ENCODE measurements at places on chromosomes 7 and 10.
A peak's percentile ranks its signal among the peaks of the same experiment; 100 is the strongest.

DNA sequence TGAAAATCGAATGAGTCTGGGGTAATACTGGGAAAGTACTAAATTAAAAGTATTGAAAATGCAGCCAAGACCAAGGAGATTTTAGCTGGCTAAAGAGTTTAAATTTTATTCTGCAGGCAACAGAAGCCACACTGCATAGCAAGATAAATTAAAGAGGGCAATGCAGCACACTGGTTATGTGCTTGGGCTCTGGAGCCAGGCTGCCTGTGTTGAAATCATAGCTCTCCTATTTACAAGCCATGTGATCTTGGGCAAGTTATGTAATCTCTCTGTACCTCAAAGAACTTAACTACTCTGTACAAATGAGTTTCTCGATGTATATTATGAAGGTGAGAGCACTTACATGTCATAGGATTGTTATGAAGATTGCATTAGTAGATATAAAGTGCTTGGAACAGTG, 9.9 kb downstream of the SLC25A13 start:
- peak; percentile 55 for DNase-seq
- H3K27ac ChIP-seq, result no peak overlapping the region
- H3K36me3 ChIP-seq, result no peaks in the 10 kb centered on the region

- H3K36me3 ChIP-seq, result no peaks in the 10 kb centered on the region
- H3K27ac ChIP-seq, result no peak overlapping the region
- H3K4me3 ChIP-seq, result no peak overlapping the region
- no peak for DNase-seq
- no peaks in the 10 kb centered on the region for H3K27me3 ChIP-seq
These were observed 201.4 kb downstream of the PCLO start for GRCh38 chr7:82961240-82961639.

DNA sequence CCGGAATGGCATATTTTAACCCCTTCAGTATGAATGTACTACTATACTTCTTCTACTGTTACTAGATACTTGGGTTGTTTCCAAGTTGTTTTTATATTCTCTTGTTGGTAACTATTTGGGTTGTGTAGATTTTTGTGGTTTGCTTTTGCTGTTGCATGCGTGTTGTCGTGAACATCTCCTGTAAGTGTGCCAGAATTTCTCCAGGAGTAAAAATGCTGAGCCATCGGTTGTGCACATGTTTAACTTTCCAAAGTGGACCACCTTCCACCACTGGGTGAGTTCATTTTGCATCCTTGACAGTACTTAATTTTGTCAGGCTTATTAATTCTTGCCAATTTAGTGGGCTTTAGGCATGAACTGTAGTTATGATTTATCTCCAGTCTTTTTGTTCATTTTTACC, 47.9 kb downstream of the CSGALNACT2 start:
- H3K27ac ChIP-seq, result no peak overlapping the region
- H3K4me1 ChIP-seq, result no peaks in the 10 kb centered on the region
- no peaks in the 10 kb centered on the region for H3K36me3 ChIP-seq

DNA sequence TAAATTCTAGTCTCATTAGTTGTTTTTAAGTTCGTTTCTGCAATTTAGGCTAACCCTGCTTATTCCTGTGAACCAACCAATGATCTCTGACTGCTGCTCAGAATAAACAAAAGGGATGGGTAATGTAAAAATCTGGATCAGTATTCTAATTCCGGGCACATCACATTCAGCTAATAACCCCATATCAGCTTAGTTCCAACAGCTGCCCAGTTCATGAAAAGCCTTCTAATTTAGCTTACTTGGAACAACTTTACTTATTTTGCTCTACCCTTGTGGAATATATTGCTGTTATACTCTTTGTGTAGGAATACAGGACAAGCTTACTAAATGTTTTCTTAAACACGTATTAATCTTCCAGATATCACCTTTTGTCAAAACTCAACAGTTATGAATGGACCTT, 3.6 kb upstream of the CFAP43 start:
- no peak overlapping the region for H3K27ac ChIP-seq
- no peaks in the 10 kb centered on the region for H3K4me1 ChIP-seq
- no peaks in the 10 kb centered on the region for H3K36me3 ChIP-seq
- no peak overlapping the region for H3K4me3 ChIP-seq

DNA sequence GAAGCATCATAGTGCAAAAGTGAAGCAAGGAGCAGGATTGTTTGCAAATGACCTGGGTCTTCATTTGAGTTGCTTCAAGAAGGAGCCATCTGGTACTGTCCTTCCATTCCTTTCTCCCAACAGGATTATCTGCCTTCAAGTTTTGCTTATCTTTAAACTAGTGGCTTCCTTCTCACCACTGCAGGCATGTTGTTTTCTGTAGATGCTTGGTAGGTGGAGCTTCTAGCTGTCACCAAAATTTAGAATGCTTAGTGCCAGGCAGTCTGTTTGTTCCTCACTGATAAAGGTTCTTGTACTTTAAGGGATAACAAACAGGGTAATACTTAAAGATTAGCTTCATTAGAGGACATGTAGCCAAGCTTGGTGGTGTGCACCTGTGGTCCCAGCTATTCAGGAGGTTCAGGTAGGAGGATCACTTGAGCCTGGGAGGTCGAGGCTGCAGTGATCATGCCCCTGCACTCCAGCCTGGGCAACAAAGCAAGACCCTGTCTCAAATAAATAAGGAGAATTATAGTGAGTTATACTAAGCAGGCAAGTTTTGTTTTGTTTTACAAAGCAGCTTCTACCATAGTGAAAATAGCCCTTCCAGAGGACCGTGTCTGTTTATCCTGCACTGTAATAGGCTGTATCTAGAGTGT, 5.7 kb downstream of the ARL5B start:
- H3K4me1 ChIP-seq, result peaks cover 39% of the 10 kb centered on the region
- no peak overlapping the region for H3K4me3 ChIP-seq
- no peak overlapping the region for H3K27ac ChIP-seq
- no peaks in the 10 kb centered on the region for H3K27me3 ChIP-seq

DNA sequence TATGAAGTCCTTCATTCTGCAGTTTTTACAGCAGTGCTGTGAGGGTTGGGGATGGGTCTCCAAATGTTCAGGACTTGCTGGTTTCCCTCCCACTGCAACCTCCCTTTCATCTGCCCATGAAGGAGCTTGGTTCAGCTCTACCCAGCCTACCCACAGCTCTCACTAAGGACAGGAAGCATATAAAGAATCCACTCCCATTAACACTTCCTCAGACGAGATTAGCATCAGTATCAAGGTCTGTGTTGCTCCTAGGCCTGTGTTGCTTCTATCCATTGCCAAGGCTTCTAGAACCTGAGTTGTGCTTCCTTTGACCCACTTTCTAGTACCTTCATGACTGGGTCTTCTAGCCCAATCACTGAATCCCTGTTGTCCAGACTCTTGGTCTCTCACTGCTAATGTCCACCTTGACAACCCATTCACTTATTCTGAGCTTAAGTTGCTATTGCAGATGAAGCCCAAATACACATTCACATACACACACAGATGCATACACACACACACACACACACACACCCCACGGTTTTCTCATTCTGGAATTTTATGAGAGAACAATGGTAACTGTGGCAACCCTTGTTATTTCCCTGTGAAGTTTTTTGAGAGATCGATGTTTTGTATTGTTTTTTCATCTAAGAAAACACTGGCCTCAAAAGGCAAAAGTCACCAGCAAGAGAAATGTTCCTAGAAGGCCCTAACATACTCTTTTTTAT, 248.1 kb downstream of the MTERF1 start:
- no peaks in the 10 kb centered on the region for H3K27me3 ChIP-seq
- H3K4me1 ChIP-seq, result no peaks in the 10 kb centered on the region
- H3K4me3 ChIP-seq, result no peak overlapping the region
- no peak overlapping the region for H3K27ac ChIP-seq

DNA sequence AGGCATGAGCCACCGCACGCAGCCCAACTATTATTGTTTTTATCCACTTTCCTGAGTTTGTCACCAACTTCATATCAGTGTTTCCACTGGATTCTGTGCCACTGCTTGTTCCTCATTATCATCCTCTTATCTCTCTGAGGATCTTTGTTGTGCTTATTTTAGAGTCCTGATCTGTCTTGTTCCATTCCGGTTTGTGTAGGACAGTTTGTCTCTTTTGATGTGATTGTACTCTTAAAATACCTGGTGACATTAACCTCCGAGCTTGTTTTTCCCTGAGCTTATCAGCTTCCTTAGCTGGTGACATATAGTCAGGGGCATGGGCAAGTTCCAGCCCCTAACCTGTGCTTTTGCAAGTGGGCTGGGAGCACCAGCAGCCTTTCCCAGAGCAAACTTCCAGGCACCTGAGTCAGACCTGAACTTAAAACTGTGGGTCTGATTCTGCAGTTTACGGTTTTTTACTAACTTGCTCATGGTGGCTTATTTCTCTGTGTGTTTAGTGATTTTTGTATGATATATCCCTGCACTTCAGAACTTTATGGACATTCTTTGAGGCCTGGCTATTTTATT, 23.1 kb upstream of the FMC1 start:
- H3K4me1 ChIP-seq, result no peaks in the 10 kb centered on the region
- no peak overlapping the region for H3K4me3 ChIP-seq
- DNase-seq, result no peak
- H3K27ac ChIP-seq, result peak overlapping the region; percentile 75
- no peaks in the 10 kb centered on the region for H3K27me3 ChIP-seq
- H3K36me3 ChIP-seq, result no peaks in the 10 kb centered on the region

GRCh38 chr10:12500381-12501303, 151.3 kb downstream of the CAMK1D start:
- peaks cover 34% of the 10 kb centered on the region for H3K4me1 ChIP-seq
- H3K27ac ChIP-seq, result peak overlapping the region; percentile 62
- no peaks in the 10 kb centered on the region for H3K27me3 ChIP-seq
- DNase-seq, result peak; percentile 55
- H3K4me3 ChIP-seq, result no peak overlapping the region

DNA sequence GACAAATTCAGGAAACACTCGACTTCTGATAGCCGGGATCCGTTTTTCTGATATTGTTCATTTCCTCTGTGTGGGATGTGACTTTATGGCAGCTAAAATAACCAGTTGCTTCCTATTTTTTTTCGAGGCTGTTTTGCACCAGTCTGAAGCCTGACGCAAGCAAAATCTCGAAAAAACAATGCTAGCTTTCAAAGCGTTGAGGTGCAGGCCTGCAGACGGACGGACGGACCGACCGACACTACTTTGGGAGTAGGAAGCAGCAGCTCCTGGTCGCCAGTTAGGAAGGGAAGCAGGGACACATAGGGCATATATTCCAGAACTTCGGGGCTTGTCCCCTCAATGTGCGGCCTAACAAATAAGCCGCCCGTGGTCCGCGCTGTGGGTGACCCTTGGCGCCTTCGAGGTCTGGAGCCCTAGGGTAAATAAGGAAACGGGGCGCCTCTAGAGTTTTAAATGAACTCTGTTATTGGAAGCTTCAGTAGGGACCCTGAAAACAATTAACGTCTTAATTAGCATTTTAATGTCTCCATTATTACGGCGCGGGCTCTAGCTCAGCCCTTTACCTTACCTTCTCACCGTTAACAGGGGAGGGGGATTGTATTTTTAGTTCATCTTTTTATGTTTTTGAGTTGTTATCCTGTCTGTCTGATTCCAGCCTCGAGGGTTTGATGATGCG, 1.3 kb downstream of the HHEX start:
- H3K4me3 ChIP-seq, result no peak overlapping the region
- no peak overlapping the region for H3K27ac ChIP-seq
- DNase-seq, result no peak
- H3K4me1 ChIP-seq, result peaks cover 14% of the 10 kb centered on the region
- H3K36me3 ChIP-seq, result no peaks in the 10 kb centered on the region

GRCh38 chr10:70174058-70174741, 3.9 kb upstream of the SAR1A start:
- H3K36me3 ChIP-seq, result no peaks in the 10 kb centered on the region
- H3K4me1 ChIP-seq, result no peaks in the 10 kb centered on the region
- no peaks in the 10 kb centered on the region for H3K27me3 ChIP-seq
- no peak for DNase-seq
- no peak overlapping the region for H3K4me3 ChIP-seq
- H3K27ac ChIP-seq, result no peak overlapping the region

DNA sequence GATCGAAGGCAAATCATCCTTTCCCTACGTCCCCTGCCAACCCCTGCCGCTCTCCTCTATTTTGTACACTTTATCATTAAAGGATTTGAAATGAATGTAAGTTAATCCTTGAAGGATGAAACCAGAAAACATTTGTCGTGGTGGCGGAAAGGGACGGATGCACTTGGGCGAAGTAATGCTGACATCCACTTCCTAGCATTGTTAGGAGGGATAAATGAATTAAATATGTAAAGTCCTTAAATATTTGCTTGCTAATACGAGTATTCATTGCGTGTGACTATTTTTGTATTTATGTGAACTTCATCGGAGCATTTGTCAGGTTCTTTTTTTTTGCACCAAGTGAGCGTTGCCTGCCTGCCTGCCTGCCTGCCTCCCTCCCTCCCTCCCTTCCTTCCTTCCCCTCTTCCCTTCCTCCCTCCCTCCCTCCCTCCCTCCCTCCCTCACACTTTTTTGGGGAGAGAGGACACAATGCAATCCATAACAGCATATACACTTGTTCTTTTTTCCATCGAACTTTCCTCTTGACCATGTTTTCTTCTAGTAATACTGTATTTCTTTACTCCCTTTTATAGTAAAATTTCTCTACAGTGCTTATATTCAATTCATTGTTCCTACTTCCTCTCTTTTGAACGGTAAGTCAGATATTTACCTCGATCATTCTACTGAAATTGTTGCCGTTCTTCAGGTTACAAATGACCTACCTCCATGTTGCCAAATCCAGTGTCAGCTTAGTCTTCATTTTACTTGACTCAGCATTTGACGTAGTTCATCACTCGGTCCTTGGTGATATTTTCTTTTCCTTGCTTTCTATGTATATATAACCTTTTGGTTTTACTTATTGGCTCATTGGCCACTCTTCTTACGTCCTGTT, 831 bp downstream of the CCDC7 start:
- peak; percentile 15 for DNase-seq
- H3K4me3 ChIP-seq, result peak overlapping the region; percentile 22

GRCh38 chr10:99720387-99720786, 11.5 kb downstream of the COX15 start:
- H3K4me3 ChIP-seq, result no peak overlapping the region
- H3K4me1 ChIP-seq, result no peaks in the 10 kb centered on the region
- H3K27me3 ChIP-seq, result no peaks in the 10 kb centered on the region
- no peak overlapping the region for H3K27ac ChIP-seq

DNA sequence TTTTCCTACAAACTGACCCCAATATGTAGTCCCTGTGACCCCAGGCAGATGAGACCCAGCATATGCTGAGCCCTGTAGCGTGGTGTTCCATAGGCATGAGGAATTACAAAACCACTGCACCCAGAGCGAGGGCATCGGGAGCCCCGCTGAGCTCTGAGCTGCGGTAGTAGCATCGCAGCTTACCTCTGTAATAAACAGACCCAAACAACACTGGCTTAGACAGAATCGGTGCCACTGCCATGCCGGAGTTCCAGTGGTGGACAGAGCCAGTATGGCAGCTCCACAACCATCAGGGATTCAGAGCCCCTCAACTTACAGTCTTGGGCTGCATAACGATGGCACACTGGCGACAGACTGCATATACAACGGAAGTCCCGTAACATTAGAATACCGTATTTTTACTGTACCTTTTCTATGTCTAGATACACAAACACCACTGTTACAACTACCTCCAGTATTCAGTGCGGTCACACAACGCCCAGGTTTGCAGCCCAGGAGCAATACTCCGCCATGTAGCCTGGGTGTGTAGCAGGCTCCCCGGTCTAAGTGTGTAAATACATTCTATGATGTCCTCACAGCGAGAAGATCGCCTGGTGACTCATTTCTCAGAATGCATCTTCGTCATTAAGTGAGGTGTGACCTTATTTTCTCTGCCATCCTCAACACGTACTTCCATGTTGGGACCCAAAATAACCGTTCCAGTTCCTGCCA, 68.8 kb downstream of the PROSER2 start:
- DNase-seq, result no peak
- no peaks in the 10 kb centered on the region for H3K36me3 ChIP-seq
- no peak overlapping the region for H3K4me3 ChIP-seq
- no peak overlapping the region for H3K27ac ChIP-seq
- no peaks in the 10 kb centered on the region for H3K27me3 ChIP-seq
